NCI-H2227 treated with DMSO at 0.1 percent for 48 hours (cell line): ENCODE measurements at places on chromosomes 5 and 9.
A peak's percentile ranks its signal among the peaks of the same experiment; 100 is the strongest.

GRCh38 chr5:81980160-81980559, 8.3 kb downstream of the ATG10 start:
- no peak for DNase-seq

- DNase-seq, result peak; percentile 21
These were observed 47.8 kb upstream of the PSD2 start for GRCh38 chr5:139747583-139748504.

DNA sequence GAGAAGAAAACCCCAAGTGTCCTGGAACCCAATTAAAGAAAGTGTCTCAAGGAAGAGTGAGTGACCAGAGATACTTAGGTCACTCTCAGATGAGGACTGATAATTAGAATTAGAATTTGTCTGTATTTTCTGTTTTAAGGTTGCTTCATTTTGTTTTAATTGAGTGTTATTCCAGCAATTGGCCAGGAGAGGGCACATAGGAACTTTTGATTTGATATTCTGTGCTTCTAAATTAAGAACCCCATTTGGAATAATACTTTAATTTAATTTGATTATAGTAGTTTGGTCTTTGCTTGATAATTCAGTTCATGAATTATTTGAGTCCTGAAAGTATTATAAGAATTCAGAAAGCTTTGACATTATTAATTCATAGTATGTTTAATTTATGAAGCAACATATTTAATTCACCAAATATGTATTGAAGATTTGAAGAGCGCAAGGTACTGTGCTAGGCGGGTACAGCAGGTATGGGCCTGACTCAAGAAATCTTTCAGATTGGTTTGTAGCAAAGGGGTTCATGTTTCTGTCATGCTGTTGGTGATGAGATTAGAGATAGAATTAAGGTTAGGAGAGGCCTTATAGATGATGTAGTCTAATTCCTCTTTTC, 4.9 kb downstream of the MRPL22 start:
- DNase-seq, result peak; percentile 10

DNA sequence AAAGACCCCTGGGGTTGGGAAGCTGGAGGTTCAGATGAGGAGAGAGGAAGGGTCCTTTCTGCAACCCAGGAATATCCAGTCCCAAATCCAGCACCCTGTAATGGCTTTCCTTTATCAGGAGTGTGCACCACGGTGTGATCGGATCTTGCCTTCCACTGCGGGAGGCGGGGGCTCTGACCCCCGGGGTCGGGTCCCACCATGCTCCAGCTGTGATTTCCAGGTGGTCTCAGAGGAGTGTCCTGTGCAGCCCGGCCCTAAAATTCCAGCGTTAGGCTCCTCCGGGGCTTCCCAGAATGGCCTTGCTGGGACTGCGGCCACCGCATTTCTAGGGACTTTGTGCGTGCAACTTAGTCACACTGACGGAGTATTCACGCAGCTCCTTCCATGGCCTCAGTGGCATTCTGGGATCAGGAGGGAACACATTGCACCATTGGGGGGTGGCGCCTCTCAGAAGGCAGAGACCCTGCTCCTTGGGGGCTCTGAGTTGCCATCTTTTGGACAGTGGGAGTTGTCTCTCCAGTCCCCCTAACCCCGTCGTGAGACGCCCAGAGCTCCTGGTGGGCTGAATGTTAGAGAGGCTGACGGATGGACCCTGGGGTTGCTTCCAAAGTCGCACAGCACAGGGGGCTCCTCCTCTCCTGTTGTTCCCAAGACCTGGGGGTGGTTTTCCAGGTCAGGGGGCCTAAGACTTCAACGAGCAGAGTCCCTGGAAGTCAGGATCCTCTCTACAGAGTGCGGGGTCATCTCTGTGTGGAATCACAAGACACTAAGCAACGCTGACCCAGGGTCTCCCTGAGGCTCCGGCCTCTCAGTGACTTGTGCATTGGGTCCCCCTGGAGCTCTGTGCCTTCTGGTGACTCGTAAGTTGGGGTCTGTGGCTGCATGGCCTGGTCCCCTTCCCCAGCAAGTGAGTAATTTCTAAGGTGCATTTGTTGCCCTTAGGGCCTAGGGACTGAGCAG, 42.7 kb upstream of the IRX4 start:
- no peak for DNase-seq

GRCh38 chr9:104850786-104851545, 77.0 kb downstream of the ABCA1 start:
- DNase-seq, result no peak

GRCh38 chr5:76521240-76521758, 101.9 kb downstream of the F2RL2 start:
- no peak for DNase-seq

GRCh38 chr5:82641331-82642003, 363.3 kb upstream of the RPS23 start:
- DNase-seq, result peak; percentile 35

GRCh38 chr9:22447618-22448305, 1.1 kb downstream of the DMRTA1 start:
- no peak for DNase-seq

DNA sequence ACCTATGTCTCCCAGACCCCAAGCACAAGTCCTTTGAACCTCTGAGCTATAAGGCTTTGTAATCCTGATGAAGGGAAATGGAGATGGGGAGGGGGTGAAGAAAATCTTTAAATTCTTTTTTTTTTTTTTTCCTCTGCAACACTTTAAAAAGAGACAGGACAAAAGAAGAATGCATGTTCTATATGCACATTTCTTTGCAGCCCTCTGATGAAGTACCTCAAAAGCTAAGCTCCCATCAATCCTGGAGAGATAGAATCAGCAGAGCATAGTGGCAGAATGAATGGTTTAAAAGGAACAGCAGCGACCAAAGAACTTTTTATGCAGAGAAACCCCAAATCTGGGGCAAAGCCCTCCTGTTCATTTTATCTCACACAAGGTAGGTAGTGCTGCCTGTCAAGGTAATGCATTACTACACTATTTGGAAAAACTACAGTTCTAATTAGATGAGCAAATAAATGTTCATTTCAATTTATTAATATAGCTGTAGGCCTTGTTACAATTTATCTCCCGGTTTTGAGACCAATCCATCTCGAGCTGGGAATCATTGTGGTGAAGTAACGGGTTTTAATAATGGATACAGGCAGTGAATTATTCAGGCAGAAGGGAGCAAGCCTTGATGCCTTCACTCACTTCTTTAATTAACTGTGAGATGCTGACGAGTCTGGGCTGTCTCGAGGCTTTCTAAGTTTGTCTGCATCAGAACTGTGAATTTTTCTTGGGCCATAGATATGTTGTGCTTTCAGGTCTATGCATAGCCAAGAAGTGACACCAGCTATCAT, 173.5 kb upstream of the ZNF608 start:
- no peak for DNase-seq

DNA sequence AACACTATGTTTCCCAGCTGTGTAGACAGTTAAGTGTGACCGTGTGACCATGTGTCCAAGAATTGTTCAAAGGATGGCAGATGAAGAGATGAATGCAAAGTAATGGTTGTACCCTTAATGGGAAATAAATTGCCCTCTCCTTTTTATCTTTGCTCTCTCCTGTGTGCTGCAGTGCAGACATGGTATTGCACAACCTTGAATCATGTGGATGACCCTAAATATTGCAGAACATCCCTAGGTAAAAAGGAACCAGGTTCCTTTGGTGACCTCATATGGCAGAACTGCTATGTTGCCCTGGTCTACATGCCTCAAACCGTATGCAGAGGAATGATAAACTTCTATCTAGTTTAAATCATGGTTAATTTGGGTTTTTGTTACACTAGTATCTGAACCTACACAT, 81.7 kb upstream of the CTNND2 start:
- DNase-seq, result no peak

DNA sequence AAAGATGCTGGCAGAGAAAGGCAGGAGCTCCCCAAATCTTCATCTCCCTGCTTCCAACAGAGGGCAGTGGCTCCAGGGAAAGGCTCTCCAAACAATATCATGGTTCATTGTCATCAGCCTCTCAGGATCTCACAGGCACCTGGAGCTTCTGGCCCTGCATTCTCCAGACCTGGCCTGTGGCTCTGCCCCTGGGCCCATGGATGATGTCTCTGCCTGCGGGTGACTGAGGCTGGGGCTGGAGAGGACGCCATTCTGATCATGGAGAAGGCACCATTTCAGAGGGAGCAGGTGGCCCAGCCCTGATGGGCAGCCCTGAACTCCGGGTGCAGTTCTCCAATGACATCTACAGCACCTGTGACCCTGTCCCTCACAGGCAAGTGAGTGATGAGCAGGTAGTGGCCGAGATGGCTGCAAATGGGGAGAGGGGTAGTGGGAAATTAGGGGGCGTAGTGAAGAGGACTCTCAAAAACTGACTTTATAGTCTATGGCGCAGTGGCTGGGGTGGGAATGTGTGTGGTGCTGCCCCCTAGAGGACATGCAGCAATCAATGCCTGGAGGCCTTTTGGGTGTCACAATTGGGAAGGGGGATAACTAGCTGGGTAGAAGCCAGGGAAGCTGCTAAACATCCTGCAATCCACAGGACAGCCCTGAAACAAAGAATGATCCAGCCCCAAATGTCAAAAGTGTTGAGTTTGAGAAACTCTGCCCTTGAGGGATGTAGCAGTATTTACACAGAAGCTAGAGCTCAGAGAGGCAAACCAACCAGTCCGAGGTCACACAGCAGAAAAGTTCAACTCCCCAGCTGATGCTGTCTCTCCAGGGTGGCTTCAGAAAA, 3.2 kb downstream of the SH3PXD2B start:
- no peak for DNase-seq

- DNase-seq, result peak; percentile 34
These were observed 24.0 kb downstream of the NNT start for GRCh38 chr5:43627028-43627427.

DNA sequence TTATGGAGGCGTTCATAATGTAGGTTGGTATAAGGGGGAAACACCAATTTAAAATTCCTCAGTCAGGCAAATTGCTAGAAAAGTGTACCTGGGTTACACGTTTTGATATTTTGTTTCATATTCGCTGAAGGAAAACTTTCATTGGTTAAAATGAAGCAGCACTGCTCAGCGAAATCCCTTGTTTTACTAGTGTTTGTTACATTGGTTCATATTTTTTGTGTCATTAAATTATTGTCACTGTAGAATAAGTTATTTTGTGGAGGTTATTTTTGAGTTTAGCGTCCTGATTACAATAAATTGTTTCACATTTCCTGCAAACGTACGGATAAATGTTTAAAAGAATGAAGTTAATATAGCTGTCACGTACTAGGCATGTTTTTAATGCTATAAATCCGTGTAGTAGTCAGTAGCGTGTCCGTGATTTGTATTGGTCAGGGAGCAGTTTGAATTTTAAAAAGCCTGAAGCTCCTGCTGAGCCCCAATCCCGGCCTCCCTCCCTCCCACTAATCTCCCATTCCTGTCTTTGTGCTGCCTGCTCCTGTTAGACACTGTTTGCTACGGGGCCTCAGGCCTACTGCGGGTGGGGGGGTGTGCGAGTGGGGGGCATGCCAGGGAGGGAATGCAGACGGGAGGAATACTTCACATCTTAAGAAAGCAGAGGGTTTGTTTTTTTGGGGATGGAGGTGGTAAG, 2.0 kb downstream of the NIPBL start:
- peak; percentile 79 for DNase-seq

DNA sequence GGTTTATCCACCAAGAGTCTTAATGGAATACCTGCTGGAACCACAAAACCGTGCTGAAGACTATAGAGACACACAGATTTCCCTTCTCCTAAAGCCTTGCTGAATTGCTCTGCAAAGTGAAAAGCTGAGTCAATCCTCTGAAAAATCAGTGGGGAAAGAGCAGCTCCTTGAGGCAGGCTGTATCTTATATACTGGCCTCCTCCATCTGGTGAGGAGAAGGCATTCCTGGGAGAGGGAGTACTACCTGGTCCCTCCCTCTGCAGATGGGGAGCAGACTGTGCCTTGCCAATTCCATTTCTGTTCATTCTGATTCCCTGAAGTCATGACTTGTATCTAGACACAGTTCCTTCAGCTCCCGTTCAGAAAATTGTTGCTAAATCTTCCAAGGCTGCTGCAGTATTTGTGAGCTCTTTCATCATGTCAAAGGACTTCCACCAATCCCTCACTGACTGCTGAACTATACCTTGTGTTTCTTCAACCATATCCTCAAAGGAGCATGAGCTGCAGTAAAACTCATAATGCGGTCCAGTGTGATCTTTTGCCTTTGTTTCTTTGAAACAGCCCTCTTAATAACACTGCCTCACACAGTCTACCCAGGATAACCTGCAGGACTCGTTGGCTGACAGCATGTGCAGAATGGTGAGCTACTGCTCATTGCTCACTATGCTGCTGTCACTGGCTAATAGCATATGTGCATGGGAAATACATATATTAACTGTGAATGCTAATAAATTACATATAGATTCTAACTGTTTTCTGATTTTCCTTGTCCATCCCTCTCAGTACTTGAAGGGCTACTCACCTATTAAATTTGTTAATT, 84.5 kb downstream of the FOXD1 start:
- no peak for DNase-seq

- no peak for DNase-seq
These were observed 17.8 kb downstream of the TICAM2 start for GRCh38 chr5:115584501-115584900.

DNA sequence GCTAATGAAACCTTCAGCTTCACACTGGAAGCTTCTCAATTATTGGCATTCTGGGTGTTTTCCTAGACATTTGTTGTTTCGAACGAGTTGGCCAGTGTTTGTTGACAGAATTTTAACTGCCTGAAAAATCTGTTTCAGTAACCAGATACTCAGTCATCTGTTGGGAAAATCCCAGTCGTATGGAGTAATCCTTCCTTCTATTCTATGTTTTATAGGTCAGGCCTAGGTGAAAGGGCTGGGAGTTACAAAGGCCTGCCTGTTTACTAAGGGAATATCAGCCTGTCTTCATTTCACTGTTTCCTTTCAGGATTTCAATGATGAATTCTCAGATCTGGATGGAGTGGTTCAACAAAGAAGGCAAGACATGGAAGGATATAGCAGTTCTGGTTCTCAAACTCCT, 59.9 kb downstream of the GRAMD2B start:
- no peak for DNase-seq

DNA sequence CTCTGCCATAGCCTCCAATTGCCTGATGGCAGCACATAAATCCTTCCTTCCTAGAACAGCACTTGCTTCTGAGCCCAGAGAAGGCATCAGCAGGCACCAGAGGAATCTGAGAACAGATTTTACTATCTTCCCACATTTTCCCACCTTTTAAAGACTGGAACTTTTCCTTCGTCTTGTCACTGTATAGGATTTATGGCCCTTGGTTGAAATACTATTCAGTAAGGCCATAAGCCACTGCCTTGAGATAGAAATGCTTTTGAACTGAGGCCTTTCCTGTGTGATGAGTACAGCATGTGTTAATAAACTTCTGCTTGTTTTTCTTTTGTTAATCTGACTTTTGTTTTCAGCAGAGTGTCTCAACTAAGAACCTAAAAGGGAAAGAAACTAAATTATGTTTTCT, 84.3 kb downstream of the MRPS27 start:
- no peak for DNase-seq
